ENCODE measurements at places on chromosomes 3 and 15. TPM values are rescaled to one million over a fixed set of nuclear protein-coding genes. Genes with fewer than 3 reads are reported as not detected.
A peak's percentile ranks its signal among the peaks of the same experiment; 100 is the strongest.

DNA sequence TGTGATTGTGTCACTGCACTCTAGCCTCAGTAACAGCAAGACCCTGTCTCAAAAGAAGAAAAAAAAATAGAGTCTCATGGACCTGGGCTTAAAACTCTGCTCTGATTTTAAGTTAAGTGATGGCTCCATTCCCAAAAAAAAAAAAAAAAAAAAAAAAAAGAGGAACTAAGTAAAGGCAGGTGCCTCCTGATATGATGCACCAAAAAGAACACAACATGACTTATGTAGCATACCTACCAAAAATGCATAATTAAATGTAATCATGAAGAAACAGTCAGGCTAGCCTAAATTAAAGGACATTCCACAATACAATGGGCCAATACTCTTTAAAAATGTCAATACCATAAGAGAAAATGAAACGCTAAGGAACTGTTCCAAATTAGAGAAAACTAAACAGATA, 5.4 kb upstream of the IREB2 start:
- no peak for DNase-seq

- no peak for DNase-seq
Observed at GRCh38 chr3:115689928-115690327, 66.6 kb downstream of the GAP43 start.

Gene SUSD5
- 13.8 TPM for total RNA-seq

DNA sequence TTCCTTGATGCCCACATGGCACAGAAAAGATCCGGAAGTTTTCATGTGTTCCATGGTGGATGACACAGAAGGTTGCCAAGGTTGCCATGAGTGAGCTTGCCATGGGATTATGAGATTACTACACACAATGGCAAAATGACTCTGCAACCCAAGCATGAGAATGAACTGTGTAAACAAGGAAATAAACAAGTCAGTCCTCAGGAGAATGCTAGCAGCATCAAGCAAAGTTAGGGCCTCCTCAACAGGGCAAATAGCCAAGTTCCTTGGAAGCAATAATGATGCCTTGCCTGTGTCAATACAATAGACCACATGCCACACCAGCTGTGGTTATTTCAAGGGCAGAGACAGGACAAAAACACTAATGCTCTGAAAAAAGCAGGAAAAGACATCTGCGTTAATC, 41.8 kb downstream of the AQR start:
- no peak for DNase-seq

- peak; percentile 86 for DNase-seq
Observed at GRCh38 chr3:187740421-187741399, 4.6 kb downstream of the BCL6 start.

GRCh38 chr15:64247906-64248541, 85.2 kb upstream of the PPIB start:
- peak; percentile 85 for DNase-seq

Gene TMEM266
- total RNA-seq, result 0.72 TPM

Gene SCAMP5
- total RNA-seq, result 13.4 TPM

Gene NMNAT3
- total RNA-seq, result 6.4 TPM

GRCh38 chr3:112175646-112176045, 42.6 kb upstream of the GCSAM start:
- no peak for DNase-seq

Gene CA12
- total RNA-seq, result 237 TPM

Gene SCN10A
- total RNA-seq, result not detected

Gene DPPA4
- total RNA-seq, result not detected

DNA sequence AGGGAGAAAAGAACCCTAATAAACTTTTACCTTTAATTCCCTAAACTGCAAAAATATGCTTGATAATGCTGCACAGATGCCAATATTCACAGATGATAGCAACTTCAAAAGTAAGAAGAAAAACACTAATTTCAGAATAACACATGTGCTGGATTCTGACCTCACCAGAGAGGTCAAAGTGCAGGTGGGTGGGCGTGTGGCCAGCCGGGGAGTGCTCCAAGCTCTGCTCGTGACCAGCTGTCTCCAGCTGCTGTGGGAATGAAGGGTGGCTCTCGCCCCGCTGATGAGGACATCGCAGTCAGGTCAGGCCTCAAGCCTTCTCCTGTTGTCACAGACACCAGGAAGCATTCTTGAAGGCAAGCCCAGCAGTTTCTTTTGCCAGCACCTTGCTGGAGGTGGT, 57.1 kb downstream of the ADAMTS17 start:
- peak; percentile 68 for DNase-seq

Gene ITIH4
- total RNA-seq, result 15.4 TPM
